ENCODE measurements at places on chromosomes 7 and 10.

DNA sequence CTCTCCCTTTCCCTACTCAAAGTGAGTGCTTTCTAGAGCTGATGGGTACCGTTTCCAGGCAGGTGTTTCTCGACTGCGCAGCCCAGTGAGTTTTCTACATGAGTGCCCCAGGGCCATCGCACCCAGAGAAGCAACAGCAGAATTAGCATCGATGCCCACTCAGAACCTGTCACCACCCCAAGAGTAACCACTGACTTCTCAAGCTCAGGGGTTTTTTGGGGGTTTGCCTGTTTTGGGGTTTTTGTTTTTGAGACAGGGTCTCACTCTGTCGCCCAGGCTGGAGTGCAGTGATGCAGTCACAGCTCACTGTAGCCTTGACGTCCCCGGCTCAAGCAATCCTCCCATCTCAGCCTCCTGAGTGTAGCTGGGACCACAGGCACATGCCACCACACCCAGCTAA, 25.7 kb downstream of the SNX8 start:
- DNase-seq: peak; percentile 67

GRCh38 chr7:44100458-44101302, 3.5 kb upstream of the AEBP1 start:
- DNase-seq: no peak

GRCh38 chr7:127738859-127739258, 86.9 kb downstream of the SND1 start:
- no peak for DNase-seq

DNA sequence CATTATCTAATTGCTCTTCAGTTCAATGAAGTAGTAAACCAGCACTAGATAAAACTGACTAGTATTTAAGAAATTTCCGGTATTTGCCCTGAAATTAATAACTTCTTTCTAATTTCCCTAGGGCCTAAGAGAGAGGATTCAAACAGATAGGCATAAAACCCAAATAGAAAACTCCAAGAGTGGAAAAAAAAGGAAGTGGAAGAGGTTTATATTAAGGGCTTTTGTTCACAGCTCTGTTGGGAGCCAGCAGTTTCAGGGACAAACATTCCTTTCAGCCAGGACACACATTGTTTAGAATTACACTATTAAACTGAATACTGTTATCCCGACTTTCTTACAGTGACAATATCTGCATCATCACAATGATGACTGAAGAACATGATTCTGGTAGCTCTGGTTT, 3.6 kb downstream of the ODAD2 start:
- no peak for DNase-seq
